ENCODE measurements at places on chromosomes 13 and 19.
A peak's percentile ranks its signal among the peaks of the same experiment; 100 is the strongest.

GRCh38 chr13:103788061-103788652, 721.9 kb upstream of the SLC10A2 start:
- DNase-seq: no peak

DNA sequence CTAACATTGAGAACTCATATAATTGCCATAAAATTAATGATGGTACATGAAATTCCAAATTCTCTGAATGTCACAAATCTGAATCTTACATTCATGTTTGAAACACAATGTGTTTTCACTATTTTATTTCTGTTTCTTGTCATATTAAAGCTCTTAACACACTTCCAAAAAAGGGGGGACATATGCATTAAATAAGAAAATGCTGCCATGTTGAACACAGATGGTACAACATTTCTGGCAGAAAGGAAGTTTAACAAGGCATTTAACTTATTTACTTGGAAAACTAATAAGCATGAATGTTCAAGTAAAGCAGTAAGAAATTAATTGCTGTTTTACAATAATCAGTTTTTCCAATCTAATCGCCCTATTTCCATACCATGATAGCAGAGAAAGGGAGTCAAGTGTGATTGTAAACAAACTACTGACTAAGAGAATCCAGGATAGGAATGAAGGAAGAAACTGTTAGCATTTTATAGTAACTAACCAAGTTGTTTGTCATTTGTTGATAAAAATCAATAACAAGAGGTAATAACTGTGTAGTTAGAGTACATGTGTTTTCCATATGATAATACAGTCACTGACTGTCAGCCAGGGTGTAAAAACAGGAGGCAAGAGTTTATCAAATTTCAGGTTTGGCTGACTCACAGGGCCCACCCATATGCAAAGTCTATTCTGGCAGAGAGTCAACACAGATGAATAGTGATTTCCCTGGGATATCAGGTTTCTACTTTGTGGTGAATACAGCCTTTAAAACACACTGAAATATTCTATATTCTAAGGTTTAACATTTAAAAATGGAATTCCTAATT, 5.7 kb upstream of the FOXO1 start:
- DNase-seq: no peak

DNA sequence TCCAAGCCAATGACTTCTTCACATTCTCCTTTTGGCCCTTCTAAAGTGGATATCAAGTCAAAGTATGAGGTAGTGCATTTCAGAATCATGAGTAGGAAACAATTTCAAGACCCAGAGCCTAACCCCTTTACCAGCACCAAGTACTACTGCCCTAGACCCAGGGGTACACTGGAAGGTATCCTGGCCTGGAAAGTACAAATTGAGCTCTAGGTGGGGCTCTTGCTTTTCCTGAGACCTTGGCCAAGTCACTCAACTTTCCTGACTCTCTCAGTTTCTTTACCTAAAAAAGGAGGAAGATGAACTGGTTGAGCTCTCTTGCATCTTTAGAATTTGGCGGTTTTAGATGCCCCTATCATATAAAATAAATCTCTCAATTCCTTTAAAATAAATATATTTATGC, 204.7 kb downstream of the FGF14 start:
- DNase-seq: no peak

DNA sequence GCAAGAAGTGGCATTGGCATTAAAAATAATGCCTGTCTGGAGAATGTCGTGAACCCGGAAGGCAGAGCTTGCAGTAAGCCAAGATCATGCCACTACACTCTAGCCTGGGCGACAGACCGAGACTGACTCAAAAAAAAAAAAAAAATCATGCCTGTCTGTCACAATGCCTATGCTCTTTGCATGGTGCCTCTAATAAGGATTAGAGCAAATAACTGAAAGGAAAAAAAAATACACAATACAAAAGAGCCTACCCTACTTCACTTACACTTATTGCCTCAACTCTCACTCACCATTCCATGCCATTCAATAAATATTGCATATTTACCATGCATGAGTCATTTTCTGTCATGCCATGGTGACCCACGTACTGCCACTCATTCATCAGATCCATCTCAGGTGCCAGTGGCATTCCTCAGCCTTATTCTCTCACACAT, 49.1 kb downstream of the TBC1D4 start:
- no peak for DNase-seq

DNA sequence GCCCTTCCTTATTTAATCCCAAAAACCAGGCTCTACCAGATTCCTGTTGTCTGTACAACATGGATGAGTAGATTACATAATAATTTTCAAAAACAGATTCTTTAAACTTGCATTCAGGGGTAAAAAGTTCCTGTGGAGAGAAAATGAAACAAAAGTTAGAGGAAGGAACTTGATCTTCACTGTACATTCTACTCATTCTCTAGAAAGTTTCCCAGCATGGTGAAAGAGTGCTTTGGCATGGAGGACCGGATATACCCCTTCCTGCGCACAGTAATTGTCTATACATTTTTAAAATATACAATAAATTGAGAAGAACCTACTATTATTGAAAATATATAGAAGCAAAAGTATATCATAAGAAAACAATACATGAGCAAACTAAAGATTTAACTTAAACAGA, 274.2 kb downstream of the ITGBL1 start:
- no peak for DNase-seq

- no peak for DNase-seq
Observed at GRCh38 chr13:93416736-93417355, 190.2 kb downstream of the GPC6 start.

DNA sequence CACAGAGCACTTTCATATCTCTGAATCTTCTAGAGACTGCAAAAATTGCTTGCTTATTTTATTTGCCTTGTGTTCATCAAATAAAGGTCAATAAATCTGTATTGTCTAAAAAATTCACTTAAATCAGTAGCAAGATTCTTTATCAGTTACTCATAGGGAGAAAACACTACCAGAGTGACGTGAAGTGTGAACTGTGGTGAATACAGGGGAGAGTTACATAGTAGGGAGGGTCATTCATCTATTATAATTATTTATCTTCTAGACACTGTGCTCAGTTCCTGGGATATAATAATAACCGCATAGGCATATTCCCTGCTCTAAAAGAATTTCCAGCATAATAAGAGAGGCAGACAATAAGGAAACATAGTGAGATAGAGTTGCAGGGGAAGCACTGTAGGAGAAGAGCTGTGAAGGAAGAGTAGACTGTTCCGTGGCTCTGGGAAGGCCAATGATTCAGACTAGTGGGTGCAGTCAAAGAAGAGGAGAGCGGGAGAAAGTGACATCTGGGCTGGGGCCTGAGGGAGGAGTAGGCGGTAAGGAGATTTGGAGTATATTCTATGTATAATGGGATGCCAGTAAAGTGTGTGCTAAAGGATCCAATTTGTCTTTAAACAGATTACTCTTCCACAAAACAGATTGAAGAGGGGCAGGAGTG, 84.0 kb upstream of the TDRD3 start:
- no peak for DNase-seq

DNA sequence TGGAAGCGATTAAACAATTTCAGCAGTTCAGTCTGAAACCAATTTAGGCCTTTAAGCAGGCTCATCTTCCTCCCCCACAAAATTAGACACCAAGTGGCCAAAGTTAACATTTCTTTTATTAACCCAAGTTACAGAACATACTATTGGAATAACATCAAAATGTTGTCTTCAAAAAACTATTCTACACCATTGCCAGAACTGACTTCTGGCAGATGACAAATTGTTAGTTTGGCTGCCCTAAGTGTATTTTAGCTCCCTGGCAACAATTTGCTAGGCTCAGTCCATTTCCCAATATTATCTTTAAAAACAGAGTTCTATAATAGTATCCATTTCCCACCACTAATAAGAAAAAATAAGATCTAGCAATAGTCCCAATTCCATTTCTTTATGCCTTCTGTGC, 107.8 kb downstream of the SGCG start:
- no peak for DNase-seq

DNA sequence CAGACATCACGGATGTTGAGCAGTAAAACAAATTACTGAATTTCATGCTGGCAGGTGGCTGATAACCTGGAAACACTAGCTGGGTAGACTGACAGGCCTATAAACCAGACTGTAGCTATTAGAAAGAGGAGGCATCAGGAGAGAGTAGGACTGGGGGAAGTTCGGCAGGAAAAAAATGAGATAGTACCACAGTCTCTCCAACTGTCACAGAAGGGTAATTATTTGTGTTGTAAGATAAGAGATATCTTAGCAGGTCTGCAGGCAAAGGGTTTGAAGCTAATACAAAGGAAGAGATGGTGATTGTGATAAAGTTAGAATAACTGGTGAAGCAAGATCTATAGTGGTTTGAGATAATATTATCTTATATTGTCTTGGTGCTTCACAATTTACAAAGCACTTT, 41.7 kb downstream of the MIPEP start:
- no peak for DNase-seq

GRCh38 chr13:35927567-35928021, 203.6 kb downstream of the DCLK1 start:
- DNase-seq: no peak

- peak; percentile 37 for DNase-seq
Observed at GRCh38 chr13:51645154-51645650, 60.9 kb downstream of the WDFY2 start.

DNA sequence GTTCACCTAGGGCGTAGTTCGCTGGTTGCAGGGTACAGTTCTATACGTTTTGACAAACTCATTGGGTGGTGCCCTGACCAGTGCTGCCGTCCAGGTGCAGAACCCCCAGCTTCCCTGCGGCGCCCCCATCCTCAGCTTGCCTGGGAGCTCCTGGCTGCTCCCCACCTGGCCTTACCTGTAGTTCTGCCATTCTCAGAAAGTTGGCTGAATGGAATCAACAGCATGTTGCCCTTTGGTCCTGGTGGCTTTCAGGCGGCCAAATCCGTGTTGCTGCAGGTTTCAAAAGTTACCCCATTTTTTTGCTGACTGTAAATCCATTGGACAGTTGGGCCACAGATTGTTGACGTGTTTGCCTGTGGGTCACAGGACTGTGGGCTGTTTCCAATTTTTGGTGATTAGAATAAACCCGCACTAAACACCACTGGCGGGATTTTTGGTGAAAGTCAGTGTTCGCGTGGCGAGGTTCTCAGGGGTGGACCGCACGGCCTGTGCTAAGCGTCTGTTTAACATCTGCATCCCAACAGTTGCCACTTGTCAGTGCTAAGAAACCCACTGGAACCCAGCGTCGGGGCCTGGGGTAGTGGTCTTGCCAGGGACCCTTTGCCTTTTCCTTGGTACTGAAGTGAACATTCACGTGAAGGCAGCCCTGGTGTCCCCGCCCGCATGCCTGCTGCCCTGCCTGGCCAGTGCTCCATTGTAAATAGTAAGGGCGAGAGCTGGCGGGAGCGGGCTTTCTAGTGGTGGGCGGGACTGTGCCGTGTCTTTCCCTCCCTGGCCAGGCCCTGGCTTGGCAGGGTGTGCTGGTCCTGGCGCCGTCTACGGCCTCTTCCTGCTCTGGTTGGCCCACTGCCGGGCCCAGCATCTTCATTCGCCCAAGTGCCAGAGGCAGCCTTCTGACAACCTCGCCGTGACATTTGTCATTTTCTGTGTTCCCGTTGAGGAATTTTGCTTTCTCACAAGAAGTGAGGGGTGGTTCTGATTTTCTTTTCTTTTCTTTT, 3.3 kb downstream of the DOT1L start:
- DNase-seq: no peak

- DNase-seq: no peak
Observed at GRCh38 chr13:77429320-77430142, 102.6 kb upstream of the MYCBP2 start.

- DNase-seq: no peak
Observed at GRCh38 chr19:6250024-6250615, 29.7 kb downstream of the MLLT1 start.

DNA sequence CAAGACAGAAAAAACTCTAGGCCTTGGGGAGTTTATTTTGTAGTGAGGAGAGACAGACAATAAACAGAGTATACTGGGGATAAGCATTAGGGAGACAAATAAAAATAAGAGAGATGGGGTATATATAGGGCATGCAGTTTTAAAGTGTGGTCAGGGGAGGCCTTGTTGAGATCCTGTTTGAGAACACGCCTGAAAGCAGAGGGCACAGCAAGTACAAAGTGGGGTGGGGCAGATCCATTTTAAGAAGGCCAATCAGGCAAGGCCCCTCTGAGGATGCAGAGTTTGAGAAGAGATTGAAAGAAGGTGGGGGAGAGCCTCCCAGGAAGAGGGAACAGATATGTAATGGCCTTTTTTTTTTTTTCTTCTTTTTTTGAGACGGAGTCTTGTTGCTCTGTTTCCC, 2.1 kb downstream of the PPP2R1A start:
- DNase-seq: no peak

GRCh38 chr13:26221399-26221720, 754 bp downstream of the RNF6 start:
- no peak for DNase-seq

DNA sequence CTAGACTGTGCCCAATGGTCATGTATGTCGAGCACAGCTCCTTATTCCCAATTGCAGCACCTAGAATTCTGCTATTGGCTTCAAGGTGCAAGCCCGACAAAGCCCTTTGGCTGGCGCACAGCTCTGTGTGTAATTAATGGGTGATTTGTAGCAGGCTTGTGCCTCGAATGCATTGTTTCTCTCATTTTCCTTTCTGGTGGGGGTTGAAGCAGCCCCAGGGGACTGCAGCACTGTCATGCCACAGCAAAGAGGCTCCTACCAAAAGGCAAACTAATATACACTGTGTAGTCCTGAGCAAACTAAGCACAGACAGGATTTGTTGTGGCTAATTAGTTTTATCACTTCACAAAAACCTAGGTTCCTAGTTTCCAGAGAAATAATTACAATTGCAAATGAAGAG, 898.7 kb downstream of the UQCRFS1 start:
- no peak for DNase-seq

DNA sequence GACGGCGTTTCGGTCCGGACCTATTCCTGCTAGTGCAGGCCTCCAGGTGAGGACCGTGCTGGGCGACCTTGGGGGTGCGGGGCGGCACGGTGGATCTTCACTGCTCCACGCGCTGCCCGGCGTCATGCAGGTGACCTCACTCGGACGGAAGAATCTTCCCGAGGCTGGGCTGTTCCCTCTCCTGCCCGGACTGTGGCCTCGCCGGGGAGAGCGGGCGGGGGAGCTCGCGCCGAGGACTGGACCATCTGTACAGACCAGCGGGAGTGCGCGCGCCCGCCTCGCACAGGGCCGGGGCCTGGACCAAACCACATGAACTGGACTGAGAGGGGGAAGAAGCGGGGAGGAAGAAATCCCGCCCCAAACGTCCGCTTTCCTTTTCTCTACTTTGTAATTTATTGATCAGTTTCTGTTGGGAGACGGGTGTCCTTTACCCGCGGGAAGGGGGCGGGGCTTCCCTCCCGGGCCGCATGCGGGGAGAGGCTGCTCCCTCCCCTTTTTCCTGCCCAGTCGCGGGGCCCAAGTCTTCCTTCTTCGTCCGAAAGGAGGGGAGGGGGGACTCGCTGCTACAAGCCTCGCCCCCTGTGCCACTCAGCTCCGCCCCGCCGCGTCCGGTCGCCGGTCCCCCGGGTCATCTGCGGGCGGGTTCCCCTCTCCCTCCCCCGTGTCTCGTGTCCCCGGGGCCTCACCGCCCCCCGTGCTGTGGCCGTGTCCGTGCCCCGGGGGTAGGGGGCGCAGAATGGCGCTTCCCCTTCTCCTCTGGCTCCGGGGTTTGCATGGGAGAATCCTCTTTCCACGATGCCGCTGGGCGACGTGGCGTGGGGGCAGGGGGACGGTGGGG, 4.9 kb downstream of the HRC start:
- peak; percentile 23 for DNase-seq

Measured in T-helper 22 cell (primary cell).